Osteoblast (primary cell): ENCODE measurements at places on chromosomes 5 and 9.

GRCh38 chr5:32508806-32509805, 64.6 kb upstream of the ZFR start:
- peak; percentile 26 for DNase-seq

- no peak for DNase-seq
Observed at GRCh38 chr5:101136454-101136853, 233.4 kb upstream of the ST8SIA4 start.

- DNase-seq, result no peak
Observed at GRCh38 chr5:124979251-124979650, 232.8 kb upstream of the ZNF608 start.

DNA sequence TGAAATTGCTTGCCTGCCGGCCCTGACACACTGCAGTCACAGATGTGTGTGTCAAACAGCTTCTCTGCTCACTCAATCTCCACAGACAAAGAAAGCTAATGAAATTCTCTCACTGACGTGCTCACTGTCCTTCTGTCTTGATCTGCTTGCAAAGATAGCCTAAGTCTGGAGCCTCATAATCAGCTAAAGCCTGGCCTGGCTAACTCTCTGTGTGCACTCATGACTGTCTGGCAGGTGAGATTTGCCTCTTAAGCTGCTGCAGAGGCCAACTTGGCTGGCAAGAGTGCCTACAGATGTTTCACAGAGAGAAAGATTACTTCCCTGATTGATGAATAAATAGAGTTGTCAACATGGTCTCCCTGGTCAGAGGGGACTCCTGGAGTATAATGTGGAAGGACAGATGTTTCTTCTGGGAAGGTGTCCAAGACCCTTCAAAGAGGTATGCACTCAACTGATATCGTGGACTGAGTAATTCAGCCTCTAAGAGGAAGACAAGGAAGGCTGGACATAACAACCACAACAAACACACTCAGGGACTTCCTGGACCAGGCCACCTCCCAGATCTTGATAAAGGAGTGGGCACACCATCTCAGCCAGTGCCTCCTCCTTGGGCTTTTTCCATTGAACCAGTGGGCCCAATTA, 362.0 kb downstream of the SPOCK1 start:
- no peak for DNase-seq

- DNase-seq, result no peak
Observed at GRCh38 chr9:102728946-102729345, 266.2 kb upstream of the CYLC2 start.

GRCh38 chr5:92548346-92548745, 1032.7 kb downstream of the NR2F1-AS1 start:
- no peak for DNase-seq

DNA sequence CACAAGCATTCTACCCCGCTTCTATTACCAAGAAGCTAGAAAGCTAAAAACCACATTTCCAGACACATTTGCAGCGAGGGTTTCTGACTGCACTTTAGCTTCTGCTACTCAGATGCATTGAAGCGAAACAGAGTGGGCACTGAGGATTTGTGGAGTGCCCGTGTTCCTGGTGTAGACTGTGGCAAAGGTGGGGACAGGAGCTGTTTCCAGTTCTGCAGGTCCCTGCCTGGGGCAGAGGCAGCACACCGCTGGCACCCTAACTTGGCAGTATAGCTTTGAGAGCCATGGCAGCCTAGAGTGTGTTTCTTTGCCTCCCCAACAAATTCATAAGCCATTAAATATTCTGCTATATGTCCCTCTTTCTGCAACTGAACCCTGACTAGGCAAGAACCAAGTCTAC, 108.6 kb upstream of the SPOCK1 start:
- peak; percentile 22 for DNase-seq

DNA sequence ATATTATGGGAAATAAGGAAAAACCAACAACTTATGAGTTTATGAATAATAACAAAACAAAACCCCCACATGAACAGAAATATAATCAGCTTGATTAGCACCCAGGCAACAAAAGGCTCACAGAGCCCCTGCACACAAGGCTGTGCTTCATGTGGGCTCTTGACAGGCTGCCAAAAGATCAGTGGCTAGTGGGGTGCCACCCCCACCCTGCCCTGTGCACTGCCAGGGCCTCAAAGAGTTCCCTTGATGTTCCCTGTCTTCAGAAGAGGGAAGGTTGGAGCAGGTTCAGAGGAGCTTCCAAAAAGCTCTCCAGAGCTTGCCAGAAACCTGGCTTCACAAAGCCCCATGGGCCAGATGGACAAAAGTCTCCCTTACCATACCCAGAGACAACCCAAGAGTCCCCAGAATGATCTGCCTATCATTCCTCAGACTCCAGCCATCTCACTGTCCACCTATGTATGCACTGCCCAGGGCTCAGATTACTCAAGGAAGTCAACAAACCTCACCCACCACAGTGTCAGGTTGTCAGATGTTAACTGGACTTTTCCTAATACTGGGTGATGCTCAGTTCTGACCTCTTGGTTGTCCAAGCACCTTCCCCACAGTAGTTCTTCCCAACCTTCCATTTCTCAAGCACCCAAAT, 87.5 kb downstream of the SIL1 start:
- peak; percentile 68 for DNase-seq

GRCh38 chr5:85671223-85671970, 946.3 kb upstream of the COX7C start:
- no peak for DNase-seq

- no peak for DNase-seq
Observed at GRCh38 chr5:120007598-120007997, 378.2 kb downstream of the FAM170A start.

- DNase-seq, result no peak
Observed at GRCh38 chr5:77298146-77298545, 87.7 kb downstream of the PDE8B start.

DNA sequence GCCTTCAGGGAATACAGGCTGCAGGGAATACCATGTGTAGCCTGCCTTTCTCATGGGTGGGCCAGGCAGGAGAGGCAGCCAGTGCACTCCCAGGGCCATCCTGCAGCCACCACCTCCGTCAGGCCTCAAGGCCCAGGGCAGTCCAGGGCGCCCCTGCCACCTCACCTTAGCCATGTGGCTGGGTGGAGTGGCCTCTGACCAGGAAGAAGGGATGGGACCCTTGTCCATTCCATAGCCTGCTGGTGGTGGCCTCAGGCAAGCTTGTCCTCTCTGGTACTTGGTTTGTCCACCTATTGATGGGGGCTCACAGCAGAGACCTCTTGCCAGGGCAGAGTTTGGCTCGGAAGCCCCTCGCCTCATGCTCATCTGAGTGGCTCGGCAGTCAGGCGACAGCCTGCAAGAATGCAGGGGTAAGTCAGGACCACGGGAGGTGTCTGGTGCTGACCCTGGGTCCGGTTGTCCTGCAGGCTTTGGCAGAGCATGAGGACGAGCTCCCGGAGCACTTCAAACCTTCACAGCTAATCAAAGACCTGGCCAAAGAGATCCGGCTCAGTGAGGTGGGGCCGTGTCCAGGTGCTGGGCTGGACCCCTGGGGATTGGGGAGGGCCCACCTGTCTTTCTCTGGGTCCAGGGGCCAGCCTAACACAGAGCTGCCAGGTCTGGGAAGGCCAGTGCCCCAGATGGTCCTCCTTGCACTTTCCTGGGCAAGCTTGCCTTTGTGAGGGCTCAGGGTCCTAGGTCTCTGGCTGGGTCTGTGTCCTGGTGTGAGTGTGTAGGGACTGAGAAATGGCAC, 82.9 kb downstream of the PHF2 start:
- peak; percentile 53 for DNase-seq

GRCh38 chr5:177368869-177369644, 11.3 kb downstream of the RGS14 start:
- peak; percentile 99 for DNase-seq

- DNase-seq, result no peak
Observed at GRCh38 chr5:5705010-5705409, 282.5 kb downstream of the ICE1 start.

GRCh38 chr9:75830303-75830702, 60.2 kb upstream of the PCSK5 start:
- no peak for DNase-seq

DNA sequence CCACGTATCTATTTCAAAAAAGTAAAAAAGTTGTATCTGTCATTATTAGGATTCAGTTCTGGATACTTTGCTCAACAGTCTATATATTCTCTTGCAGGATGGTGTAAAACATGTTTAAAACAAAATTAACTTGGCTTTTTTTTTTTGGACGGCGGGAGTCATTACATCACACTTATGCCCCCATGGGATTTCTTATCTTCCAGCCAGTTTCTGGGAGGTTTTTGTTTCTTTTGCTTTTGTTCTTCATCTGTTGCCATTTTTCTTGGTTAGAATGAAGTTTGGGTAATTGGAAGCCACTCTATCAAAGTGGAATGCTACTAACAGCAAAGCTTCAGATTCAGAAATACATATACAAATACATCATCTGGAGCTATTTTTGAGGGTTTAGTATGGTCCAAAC, 1.8 kb upstream of the STARD4 start:
- DNase-seq, result no peak

- no peak for DNase-seq
Observed at GRCh38 chr9:117511852-117512481, 97.1 kb upstream of the ASTN2 start.

GRCh38 chr5:96431376-96432187, 1.5 kb downstream of the PCSK1 start:
- peak; percentile 17 for DNase-seq

DNA sequence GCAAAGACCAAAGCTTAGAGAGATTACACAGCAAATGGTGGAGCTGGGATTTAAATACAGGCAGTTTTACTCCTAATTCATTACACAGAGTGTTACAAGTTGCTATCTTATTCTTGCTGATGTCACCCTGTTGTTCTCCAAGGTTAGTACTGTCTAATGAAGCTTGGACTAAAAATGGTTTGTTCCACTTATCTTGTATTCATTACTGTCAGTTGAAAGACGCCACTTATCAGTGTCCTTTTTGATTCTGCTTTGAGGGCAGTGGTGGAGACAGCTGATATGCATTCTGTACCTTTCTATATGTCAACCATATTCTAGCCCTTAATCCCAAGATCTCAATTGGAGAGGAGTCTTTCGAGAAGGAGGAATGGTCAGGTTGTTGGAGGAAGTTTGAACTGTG, 14.0 kb upstream of the DENND4C start:
- DNase-seq, result no peak

DNA sequence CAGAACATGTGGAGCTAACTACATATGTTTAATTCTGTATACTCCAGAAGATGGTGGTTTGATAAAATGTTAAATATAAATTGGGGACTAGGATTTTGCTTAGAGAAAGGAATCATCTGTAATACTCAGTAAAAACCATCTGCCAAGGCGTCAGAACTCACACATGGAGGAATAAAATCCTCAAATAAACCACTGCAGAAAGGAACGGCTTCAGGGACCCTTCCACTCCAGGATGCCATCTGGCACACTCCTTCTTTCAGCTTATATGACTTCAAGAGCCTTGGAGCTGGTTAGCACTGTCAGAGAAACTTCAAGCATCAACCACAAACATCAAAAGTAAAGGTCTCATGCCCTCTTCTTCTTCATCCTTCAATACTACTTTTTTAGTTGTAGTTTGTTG, 360.6 kb downstream of the PLK2 start:
- no peak for DNase-seq

DNA sequence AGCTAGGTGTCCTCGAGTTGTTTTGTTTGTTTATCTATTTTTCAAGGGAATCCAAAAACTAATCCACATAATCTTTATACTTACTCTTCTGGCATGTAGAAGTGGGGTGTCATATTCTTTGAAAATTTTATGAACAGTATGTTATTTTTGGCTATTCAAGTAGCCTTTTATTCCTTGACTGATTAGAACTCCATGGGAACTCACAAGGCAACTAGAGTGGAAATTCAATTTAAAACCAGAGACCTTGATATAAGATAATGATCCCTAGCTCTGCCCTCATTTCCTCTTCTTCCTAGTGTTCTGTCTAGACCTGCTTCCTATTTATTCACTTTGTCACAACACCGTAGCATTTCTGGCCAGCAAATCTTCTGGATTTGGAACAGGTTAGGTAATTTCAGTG, 1123.7 kb upstream of the C9orf72 start:
- no peak for DNase-seq

GRCh38 chr5:107196500-107197059, 474.2 kb downstream of the EFNA5 start:
- no peak for DNase-seq

GRCh38 chr5:129804705-129805104, 56.8 kb downstream of the MINAR2 start:
- no peak for DNase-seq

DNA sequence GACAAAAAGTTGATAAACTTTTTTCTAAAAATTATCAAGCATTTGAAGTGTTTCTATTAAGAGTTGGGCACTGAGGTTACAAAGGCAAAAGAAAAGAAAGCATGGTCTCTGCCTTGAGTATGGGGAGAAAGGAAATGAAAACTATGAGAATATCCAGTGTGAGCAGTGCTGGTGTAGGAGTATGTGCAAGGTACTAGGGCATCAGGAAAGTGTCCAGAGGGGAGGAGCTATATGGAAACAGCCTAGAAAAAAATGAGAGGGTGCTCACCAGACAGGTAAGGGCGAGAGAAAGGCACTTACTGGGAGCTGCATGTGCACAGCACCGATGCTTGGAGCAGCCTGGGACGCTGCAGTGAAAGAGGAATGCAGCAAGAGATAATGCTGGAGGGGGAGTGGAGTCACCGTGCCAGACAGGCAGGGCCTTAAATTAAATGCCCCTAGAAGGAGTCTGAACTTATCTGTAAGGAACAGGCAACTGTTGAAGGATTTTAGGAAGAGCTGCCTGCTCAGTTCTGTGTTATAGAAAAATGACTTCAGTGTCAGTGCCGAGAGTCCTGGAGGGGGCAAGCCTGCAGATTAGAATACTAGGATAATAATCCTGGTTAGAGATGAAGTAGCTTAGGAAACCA, 14.0 kb downstream of the MCC start:
- DNase-seq, result no peak

GRCh38 chr5:172508471-172509404, 54.4 kb upstream of the SH3PXD2B start:
- no peak for DNase-seq

DNA sequence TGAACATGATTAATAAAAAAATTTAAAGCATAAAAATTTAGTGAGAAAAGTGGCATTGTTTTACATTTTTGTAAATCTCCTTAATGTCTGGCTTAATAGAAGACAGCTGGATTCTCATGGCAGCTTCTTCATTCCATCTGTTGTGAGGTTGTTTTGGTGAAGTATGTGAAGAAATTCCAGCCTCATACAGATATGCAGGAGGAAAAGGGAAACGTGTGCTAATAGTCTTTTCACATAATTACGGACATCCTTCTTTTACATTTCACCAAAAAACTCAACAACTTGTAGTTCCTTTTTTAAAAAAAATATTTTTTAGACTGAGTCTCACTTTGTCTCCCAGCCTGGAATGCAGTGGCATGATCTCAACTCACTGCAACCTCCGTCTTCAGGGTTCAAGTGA, 46.9 kb downstream of the HACD4 start:
- DNase-seq, result no peak

DNA sequence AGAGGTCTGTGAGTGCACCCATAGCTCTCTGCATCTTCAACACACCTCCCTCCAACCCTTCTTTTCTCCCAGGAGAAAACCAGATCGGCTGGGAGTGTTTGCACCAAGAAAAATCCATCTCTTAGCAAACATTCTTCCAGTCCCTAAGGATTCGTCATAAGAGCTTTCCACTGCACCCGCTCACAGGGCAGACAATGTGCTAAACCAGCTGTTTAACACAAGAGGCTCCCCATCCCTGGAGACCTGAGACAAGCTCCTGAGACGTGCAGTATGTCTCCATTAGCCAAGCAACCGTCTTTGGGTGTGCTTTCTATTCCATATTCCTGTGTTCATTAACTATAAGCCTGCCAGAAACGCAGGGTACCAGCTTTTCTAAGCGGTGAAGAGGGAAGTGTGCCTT, 93.6 kb upstream of the ZNF462 start:
- DNase-seq, result no peak

- no peak for DNase-seq
Observed at GRCh38 chr5:140165101-140165922, 9.7 kb upstream of the CYSTM1 start.

- DNase-seq, result no peak
Observed at GRCh38 chr9:71349218-71349617, 227.8 kb upstream of the TRPM3 start.
